GF-D8 (cell line): ENCODE measurements at places on chromosomes 16 and 17.

DNA sequence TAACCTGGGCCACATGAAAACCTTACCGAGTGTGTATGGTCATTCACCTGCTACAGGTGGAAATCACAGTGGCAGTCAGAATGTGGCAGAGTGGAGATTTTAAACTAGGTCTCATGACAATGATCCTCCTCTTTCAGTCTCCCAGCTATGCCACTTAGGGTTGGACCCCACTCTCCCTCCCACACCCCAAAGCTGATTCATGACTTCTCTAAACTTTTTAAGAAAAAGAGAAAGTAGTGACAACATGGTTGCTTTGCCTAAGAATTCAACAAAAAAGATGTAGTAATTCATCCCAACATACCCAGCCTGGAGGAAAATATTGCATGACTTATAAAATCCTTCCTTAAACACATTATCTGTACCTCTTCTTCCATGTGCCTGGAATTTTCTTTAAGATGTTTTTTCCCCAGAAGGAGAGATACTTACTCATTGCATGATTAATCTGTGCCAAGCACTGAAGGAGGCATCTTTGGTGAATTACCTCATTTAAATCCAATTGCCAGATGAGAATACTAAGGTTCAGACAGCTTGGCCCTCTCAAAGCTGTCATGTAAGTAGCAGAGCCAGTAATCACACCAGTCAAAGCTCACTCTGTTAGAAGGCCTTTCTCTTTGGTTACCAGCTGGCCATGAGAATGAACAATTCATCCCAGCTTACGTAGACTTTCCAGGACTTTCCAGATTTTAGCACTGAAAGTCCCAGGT, 119.9 kb downstream of the COPRS start:
- DNase-seq, result no peak

DNA sequence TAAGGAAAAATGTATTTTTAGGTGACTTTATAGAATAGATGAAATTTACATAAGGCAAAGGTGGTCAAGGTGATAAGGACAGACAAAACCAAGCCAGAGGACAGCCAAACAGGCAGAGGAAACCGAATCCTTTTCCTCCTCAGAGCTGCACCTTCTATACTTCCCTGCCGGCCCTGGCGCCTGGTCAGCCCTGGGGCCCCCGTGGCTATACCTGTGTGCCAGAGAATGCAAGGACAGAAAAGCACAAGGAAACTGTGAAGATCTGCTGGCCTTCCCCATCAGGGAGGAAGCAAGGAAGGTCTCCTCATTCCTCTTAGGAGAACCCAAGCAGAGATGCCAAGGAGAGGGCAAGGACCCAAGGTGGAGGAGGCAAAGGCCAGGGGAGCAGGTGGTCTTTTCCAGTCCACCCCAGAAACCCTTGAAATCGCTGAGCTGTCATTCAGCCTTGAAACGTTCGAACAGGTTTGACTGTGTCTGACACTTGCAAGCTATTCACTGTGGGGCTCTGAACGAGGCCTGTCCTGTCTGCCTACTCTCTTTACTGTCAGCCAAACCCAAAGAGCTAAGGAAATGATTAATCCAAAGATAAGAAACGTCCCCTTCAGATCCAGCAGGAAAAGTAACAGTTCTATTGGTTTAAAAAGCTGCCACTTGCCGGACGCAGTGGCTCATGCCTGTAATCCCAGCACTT, 114.4 kb downstream of the XYLT1 start:
- DNase-seq, result no peak

GRCh38 chr17:73347351-73347750, 35.5 kb upstream of the CDC42EP4 start:
- no peak for DNase-seq

DNA sequence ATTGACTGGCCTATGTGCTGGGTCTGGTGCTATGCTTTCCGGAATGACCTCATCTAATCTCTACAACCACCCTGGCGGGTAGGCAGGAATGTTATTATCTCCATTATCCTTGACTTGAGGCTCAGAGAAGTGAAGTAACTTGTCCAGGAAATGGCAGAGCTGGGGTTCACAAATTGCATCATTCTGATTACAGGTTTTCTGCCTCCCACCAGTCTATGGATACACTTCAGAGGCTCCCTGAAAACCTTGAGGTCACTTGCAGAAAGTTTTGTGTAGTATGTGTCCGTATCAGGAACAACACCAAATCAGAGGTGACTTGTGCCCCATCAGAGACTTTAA, 19.1 kb downstream of the NOD2 start:
- DNase-seq, result peak; percentile 47

- DNase-seq, result no peak
Observed at GRCh38 chr17:6701719-6702118, 11.4 kb downstream of the SLC13A5 start.

DNA sequence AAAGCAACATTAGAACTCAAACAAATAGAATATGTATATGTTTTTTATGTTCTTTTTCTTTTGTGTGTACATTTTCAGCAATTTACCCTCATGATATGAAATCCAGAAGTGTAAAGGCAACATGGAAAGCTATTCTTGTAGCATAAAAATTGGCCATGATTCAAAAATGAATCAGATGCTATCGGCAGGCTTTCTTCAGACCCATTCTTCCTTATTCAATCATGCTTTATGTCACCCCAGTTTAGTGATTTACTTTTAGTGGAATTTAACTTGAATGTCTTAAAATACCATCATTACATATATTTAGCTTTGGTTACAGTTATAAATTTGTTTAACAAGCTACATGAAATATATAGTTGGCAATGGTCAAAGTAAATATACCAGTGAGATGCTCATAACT, 21.4 kb upstream of the SMIM36 start:
- no peak for DNase-seq

- DNase-seq, result no peak
Observed at GRCh38 chr17:15930426-15930825, 14.5 kb upstream of the ADORA2B start.

- DNase-seq, result no peak
Observed at GRCh38 chr17:59941131-59941530, 23.4 kb downstream of the RNFT1 start.
